ENCODE measurements at places on chromosomes 5 and 9.

- no peak for DNase-seq
These were observed 393.1 kb downstream of the TMEM232 start for GRCh38 chr5:110333384-110333783.

GRCh38 chr9:95509851-95510708 is 6.7 kb downstream of the PTCH1 start:
- DNase-seq, result no peak

GRCh38 chr5:115838885-115839518 is 2.4 kb downstream of the ATG12 start:
- peak; percentile 52 for DNase-seq

DNA sequence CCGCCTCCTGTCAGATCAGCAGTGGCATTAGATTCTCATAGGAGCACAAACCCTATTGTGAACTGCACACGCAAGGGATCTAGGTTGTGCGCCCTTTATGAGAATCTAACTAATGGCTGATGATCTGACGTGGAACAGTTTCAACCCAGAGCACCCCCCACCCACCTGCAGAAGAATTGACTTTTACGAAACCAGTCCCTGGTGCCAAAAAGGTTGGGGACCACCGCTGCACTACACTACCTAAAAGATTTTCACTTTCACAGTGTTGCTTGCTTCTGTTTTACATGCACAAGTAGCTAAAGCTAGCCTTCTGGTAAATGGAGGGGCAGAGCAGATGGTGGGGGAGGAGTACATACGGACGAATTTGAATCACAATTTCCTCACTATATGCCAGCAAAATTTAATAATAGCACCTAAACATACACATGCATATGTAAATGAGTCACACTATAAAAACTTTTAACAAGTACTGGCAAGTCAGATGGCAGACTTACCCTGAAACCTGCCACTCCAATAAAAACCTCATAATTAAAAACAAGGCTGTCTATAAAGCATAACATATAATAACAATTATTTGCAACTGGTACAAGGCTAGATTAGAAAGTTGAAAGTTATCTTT is 24.0 kb upstream of the CDKN2B start:
- DNase-seq, result no peak

- DNase-seq, result no peak
These were observed 91.8 kb upstream of the TNC start for GRCh38 chr9:115209601-115210306.

DNA sequence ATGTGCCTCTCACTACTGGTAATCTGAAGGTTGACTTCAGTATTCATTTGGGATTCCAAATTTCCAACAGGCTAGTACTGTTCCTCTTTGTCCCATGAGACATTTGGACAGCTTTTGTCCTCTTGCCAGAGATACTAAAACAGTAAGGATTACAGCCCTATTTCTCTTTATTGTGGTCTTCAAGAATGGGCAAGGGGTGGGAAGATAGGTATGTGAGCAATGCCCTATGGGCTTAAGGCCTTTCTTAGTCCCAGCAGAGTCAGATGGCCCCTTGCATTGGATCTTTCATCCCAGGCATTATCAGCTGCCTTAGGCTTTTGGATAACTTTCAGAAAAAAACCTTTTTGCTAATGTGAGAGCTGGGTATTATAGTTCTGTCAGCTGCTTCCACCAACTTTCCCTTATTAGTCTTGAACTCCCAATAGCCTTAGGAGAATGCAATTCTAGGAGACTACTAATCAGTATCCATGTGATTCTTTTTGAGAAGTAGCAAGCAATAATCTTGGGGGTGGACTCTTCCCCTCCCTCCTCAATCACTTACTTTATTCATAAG is 361.1 kb upstream of the NUDT12 start:
- DNase-seq, result no peak

GRCh38 chr5:133199417-133200178 is 147.8 kb downstream of the HSPA4 start:
- DNase-seq, result peak; percentile 5

GRCh38 chr9:108410161-108410560 is 445.6 kb downstream of the ACTL7B start:
- no peak for DNase-seq

Measured in GM13976 (cell line).